ENCODE measurements at places on chromosomes 2 and 18. TPM values are rescaled to one million over a fixed set of nuclear protein-coding genes. Genes with fewer than 3 reads are reported as not detected.

- no peak overlapping the region for H3K27ac ChIP-seq
- no peaks in the 10 kb centered on the region for H3K27me3 ChIP-seq
- no peak for DNase-seq
Observed at GRCh38 chr2:37301408-37301807, 23.2 kb downstream of the PRKD3 start.

- H3K36me3 ChIP-seq = no peaks in the 10 kb centered on the region
- no peak for DNase-seq
- peaks cover under 1% of the 10 kb centered on the region for H3K4me1 ChIP-seq
- peaks cover 8% of the 10 kb centered on the region for H3K27me3 ChIP-seq
Observed at GRCh38 chr2:232878855-232879617, 9.0 kb downstream of the SNORC start.

DNA sequence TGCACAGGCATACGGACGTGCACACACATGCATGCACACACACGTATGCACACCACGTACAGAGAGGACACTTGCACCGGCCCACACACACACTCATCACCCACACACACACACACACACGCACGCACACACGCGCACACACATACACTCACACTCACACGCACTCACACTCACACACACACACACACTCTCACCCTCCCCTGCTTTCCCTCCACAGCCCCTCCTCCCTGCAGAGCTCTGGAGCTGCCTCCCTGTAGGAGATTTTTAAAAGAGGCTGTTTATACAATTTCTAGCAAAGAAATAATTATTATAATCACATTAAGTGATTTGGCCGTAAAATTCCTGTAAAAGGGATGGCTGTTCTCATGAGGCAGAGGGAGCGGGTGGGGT is 36.5 kb upstream of the SNED1 start:
- H3K4me1 ChIP-seq = peaks cover 13% of the 10 kb centered on the region
- H3K27ac ChIP-seq = no peak overlapping the region
- no peak for DNase-seq
- H3K4me3 ChIP-seq = no peak overlapping the region
- H3K27me3 ChIP-seq = peaks cover 38% of the 10 kb centered on the region
- H3K36me3 ChIP-seq = no peaks in the 10 kb centered on the region

- DNase-seq = peak; percentile 57
- peak overlapping the region; percentile 12 for H3K4me3 ChIP-seq
- H3K36me3 ChIP-seq = peaks cover 4% of the 10 kb centered on the region
- peak overlapping the region; percentile 79 for H3K27ac ChIP-seq
- H3K4me1 ChIP-seq = peaks cover 27% of the 10 kb centered on the region
Observed at GRCh38 chr2:239318790-239319661, 81.8 kb downstream of the HDAC4 start.

DNA sequence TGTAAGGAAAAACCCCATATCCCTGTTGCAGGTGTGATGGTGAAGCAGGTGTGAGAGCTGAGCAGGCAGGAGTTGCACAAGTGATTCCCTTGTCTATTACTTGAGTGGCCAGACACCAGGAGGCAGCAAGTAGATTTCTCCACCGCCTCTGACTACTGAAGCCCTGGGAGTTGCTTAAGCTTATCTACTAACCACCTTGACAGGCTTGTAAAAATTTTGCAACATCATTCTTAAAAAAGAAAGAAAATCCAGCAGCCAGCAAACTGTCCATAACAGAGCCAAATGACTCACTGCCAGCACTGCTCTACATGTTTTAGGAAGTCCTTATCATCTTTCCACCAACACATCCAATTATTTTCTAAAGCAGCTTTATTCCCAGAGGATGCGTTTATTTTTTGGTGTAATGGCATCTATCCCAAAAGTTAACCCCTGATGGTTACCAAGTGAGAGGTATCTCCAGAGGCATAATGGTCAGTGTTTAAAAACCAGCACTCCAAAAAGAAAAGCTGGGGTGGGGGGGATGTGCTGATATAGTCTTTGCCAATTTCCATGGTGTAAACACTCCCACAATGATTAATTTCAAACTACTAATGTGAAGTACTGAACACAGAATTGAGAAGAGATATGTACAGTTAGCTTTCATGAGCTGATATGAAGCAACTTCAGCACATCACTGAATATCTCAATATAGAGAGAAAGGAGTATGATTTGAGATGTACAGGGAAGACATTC is 16.3 kb upstream of the GPR39 start:
- DNase-seq = peak; percentile 21
- no peak overlapping the region for H3K27ac ChIP-seq
- no peaks in the 10 kb centered on the region for H3K27me3 ChIP-seq
- no peaks in the 10 kb centered on the region for H3K4me1 ChIP-seq

DNA sequence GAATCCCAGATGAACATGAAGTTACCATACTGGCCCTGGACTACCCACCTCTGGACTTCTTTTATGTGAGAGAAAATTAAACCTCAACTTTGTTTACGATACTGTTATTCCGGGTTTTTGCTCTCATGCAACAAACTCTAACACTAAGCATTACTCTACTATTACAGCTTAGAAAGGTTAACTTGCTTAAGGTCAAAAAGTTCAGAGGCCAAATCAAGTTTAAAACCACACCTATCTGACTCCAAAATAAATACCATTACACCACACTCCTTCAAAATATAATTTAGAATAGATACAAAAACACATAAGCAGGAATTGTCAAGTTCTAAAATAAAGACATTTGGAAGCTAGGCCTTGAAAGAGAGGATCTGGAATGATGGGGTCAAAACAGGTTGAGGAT is 75.0 kb downstream of the DTNB start:
- no peak overlapping the region for H3K27ac ChIP-seq
- no peaks in the 10 kb centered on the region for H3K36me3 ChIP-seq
- DNase-seq = no peak
- H3K4me3 ChIP-seq = no peak overlapping the region
- no peaks in the 10 kb centered on the region for H3K4me1 ChIP-seq

- H3K27me3 ChIP-seq = no peaks in the 10 kb centered on the region
- H3K27ac ChIP-seq = no peak overlapping the region
- H3K4me3 ChIP-seq = peak overlapping the region; percentile 47
- no peaks in the 10 kb centered on the region for H3K36me3 ChIP-seq
- H3K4me1 ChIP-seq = peaks cover 7% of the 10 kb centered on the region
Observed at GRCh38 chr2:204545861-204546735, 823 bp downstream of the PARD3B start.

- no peaks in the 10 kb centered on the region for H3K36me3 ChIP-seq
- no peaks in the 10 kb centered on the region for H3K4me1 ChIP-seq
- DNase-seq = no peak
- no peak overlapping the region for H3K27ac ChIP-seq
- peaks cover 65% of the 10 kb centered on the region for H3K27me3 ChIP-seq
Observed at GRCh38 chr2:29070526-29070925, 3.8 kb downstream of the PCARE start.

- H3K4me1 ChIP-seq = no peaks in the 10 kb centered on the region
- no peak overlapping the region for H3K4me3 ChIP-seq
Observed at GRCh38 chr18:6009756-6010155, 114.4 kb upstream of the TMEM200C start.

DNA sequence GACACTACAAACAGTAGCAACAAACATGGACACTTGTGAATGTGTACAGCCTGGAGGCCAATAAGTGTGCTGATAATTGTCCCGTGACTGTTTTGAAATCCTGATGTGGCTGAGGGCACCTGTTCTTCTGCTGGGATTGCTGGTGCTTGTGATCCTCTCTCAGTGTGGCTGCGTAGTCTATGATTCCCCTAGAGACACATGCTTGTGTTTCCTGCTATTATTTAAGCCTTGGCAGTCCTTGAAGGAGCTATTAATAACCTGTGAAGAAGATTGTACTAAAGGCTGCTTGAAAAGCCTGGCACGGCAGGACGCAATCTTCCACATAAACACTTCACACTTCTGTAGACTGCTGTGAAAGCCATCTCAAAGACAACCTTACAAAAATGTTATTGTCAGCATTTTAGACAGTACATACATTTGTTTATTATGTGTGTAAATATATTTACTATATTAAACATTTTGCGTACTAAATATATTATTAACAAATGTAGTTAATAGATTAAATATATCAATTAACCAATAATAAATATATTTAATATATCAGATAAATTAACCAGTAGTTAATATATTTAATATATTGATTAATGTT is 71.4 kb downstream of the GALR1 start:
- H3K27me3 ChIP-seq = 0 out of 2 replicates have a peak, but pooled peaks cover 4% of the 10 kb centered on the region
- no peak for DNase-seq
- no peaks in the 10 kb centered on the region for H3K36me3 ChIP-seq
- no peaks in the 10 kb centered on the region for H3K4me1 ChIP-seq
- no peak overlapping the region for H3K27ac ChIP-seq

DNA sequence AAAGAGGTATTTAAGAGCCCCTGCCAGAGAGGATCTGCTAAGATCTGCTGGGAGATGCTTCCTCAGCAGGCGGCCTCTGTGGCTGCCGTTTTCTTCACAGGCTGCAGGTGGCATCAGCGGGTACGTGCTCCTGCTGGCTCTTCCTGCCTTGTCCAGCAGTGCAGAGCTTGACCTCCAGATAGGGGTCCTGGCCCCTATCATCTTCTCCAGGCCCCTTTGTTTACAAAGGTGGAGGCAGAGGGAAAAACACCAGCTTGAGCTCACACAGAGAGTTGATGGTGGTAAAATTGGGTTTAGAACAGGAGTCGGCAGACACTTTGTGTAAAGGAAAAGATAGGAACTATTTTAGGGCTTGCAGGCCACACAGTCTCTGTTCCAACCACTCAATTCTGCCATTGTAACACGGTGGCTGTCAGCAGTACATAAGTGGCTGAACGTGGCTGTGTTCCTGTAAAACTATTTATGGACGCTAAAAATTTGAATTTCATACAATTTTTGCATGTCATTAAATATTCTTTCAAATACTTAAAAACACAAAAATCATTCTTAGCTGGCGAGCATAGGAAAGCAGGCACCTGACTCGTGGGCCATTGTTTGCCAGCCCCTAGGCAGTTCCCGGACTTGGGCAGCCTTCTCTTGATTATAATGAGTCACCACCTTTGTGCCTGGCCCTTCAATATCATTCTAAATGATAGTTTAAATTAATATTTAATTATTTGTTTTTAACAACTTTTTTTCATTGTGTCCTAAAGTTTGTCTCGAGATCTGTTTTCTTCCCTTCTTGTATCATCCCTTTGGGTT is 98.2 kb upstream of the B3GNT7 start:
- no peak overlapping the region for H3K4me3 ChIP-seq
- peaks cover 3% of the 10 kb centered on the region for H3K4me1 ChIP-seq
- H3K27ac ChIP-seq = no peak overlapping the region
- peak; percentile 59 for DNase-seq

DNA sequence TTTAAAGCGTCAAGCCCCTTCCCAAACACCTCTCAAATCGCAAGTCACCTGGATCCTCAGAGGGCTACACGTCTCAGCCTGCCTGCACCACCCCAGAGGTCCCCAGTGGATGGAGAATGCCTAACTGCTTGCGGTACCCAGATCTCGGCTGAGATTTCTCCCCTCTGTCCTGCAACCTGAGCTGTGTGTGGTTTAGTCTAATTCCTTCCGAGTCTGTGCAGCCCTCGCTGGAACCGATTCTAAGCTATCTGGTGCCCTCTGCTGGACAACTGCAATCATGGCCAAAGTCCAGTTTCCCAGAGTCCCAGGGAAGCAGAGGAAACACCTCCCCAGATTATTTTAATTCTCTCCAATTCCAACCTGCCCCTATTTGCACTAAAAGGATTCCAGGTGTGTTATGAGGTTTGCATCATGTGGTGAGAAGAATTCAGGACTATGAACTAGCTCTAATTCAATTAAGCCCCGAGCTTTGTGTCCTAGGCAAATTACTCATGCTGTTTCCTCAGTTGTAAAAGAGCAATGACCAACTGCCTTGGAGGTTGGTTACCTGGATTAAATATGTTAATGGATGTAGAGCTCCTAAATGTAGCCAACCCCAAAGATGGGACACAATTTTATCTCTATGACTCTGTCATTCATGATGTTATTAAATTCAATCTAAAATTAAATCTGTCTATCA is 276.1 kb upstream of the NCKAP5 start:
- no peak overlapping the region for H3K27ac ChIP-seq
- H3K4me1 ChIP-seq = no peaks in the 10 kb centered on the region
- H3K27me3 ChIP-seq = no peaks in the 10 kb centered on the region

GRCh38 chr2:198950803-198951202 is 506.9 kb downstream of the SATB2 start:
- H3K36me3 ChIP-seq = no peaks in the 10 kb centered on the region
- no peaks in the 10 kb centered on the region for H3K4me1 ChIP-seq
- DNase-seq = no peak

GRCh38 chr2:214575465-214575864 is 164.6 kb downstream of the VWC2L start:
- no peak overlapping the region for H3K4me3 ChIP-seq
- H3K27ac ChIP-seq = no peak overlapping the region
- no peaks in the 10 kb centered on the region for H3K36me3 ChIP-seq
- DNase-seq = no peak
- no peaks in the 10 kb centered on the region for H3K4me1 ChIP-seq
- H3K27me3 ChIP-seq = no peaks in the 10 kb centered on the region

- no peaks in the 10 kb centered on the region for H3K27me3 ChIP-seq
- peak overlapping the region; percentile 62 for H3K27ac ChIP-seq
- no peaks in the 10 kb centered on the region for H3K36me3 ChIP-seq
Observed at GRCh38 chr18:2325933-2326332, 245.4 kb downstream of the METTL4 start.

The BCL11A gene
- 0.07 TPM for total RNA-seq

The LHCGR gene
- not detected for total RNA-seq

The POTEI gene
- total RNA-seq = 3.7 TPM

The DSEL gene
- total RNA-seq = 0.07 TPM
